ENCODE measurements at places on chromosomes 12 and 14.
A peak's percentile ranks its signal among the peaks of the same experiment; 100 is the strongest.

- DNase-seq: no peak
Measured at GRCh38 chr14:89720741-89721729, 233.5 kb downstream of the EFCAB11 start.

- DNase-seq: no peak
Measured at GRCh38 chr14:76073717-76074116, 78.0 kb upstream of the GPATCH2L start.

GRCh38 chr12:106194351-106194750, 53.5 kb downstream of the CKAP4 start:
- no peak for DNase-seq

DNA sequence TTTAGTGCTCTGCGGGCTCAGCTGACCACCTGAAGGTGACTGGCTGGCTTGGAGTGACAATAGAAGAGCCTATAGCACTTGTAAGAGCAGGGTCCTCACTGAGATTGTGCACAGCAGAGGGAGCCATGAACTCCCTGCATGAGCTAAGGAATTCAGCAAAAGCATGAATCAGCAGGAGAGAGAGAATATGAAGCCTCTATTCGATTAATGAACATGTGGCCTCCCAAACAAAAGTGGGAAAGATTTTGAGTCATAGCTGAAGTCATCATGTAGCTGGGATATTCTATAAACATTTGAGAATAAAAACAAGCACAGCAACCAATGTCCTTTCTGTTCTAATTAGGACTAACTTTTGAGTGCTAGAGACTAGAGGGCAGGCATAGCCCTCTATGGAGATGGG, 626.6 kb downstream of the DIO2 start:
- no peak for DNase-seq

- no peak for DNase-seq
Measured at GRCh38 chr14:31387091-31387490, 33.3 kb downstream of the HEATR5A start.

DNA sequence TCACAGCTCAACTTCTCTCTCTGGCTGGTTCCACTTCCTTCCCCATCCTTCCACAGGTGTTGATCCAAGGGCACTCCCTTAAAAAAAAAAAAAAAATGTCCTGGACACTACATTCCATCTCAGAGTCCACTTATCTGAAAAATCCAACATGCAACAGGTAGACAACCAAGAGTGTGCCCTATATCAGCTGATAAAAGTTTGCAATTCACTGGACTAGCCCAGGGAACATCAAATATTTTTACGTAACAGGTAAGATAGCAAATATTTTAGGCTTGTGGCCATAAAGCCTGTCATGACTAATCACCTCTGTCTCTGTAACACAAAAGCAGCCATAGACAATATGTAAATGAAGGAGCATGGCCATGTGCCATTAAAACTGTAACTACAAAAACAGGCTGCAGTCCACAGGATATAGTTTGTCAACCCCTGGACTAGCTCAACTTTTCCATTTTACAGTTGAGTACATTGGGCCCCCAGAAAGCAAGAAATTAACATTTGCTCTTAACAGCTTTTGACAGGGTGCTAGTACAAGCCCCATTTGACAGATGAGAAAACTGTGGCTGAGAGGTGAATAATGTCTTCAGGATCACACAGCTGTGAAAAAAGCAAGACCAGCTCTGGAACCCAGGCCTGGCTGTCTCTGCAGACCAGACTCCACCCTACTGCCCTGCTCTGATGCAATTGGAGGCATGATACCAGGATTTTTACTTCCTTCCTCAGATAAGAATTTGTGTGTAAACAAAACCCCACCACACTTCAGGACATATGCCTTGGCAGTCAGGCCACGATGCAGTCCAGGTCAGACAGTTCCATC, 68.9 kb downstream of the CMKLR1 start:
- DNase-seq: no peak

- no peak for DNase-seq
Measured at GRCh38 chr12:116213885-116214527, 63.5 kb downstream of the MED13L start.

DNA sequence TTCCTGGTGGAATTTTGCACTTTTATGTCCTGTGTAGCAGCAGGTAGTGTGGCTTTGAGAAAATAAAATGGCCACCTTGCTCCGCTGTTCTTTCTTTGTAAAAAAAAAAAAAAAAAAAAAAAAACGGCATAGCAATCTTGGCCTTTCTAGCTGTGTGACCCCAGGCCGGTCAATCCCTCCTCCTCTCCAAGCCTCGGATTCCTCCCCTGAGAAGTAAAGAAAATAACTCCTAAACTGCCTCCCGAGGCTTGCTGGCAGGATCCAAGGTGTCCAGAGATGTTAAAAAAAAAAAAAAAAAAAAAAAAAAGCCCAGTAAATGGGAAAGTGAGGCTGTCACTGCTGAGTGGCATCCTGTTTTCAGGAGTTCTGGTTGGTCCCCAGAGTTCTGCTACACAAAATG, 23.9 kb upstream of the MAP1LC3B2 start:
- no peak for DNase-seq

- DNase-seq: no peak
Measured at GRCh38 chr12:114163771-114164170, 197.6 kb upstream of the RBM19 start.

DNA sequence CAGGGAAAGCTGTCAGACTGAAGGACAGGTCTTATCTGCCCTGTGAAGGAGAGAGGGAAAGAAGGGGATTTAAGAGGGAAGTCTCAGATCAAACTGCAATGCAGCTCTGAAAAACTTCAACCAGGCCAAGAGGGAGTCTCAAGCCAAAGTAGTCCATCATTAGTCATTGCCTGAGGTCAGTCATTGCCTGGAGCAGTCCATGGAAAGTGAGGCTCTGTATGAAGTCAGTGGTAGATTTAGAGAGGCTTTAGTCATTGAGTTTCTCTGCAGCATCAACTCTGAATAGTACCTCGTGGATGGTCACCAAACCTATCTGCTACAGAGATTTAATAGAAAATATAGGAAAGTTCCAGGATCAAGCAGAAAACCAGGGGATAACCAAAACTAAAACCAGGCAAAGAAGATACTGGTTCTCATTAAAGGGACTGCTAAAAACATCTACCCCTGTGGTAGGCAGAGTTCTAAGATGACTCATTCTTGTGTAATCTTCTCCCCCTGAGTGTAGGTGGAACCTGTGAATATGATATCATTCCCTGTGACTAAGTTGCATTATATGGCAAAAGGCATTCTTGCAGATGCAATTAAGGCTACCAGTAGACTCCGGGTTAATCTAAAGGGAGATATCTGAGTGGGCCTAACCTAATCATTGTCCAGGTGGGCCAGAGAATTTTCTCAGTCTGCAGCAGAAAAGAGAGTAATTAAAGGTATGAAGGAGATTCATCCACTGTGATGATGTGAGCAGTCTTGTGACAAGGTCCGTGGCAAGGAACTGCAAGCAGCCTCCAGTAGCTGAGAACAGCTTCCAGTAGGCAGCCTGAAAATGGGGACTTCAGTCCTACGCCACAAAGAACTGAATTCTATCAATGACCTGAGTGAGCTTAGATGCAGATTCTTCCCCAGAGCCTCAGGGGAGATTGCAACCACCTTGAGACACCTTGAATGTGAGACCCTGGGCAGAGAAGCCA, 123.1 kb downstream of the GALC start:
- no peak for DNase-seq

- DNase-seq: no peak
Measured at GRCh38 chr14:76829013-76829365, 2.8 kb downstream of the LRRC74A start.

GRCh38 chr12:88300931-88301330, 158.8 kb downstream of the TMTC3 start:
- DNase-seq: no peak

DNA sequence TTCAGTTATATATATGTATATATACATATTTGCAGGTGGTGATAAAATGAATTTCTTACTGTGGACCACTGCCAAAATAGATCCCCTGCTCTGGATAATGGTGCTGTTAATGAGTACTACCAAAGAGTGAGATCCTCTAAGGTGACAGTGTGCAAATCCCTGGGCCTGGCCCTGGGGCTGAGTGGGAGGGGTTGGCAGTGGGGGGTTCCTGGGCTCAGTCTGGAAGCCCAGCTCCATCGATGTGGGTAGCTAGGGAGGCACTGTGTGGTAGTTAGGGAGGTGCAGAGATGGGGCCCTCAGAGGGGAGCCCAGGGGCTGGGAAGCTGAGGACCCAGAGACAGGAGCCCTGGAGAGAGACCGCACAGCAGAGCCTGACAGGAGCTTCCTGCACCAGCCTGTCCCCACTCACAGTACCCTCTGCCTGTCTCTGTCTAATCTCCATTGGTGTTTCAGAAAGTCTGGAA, 9.1 kb downstream of the KRT8 start:
- DNase-seq: no peak

- no peak for DNase-seq
Measured at GRCh38 chr12:100026241-100026640, 41.5 kb upstream of the ANKS1B start.

DNA sequence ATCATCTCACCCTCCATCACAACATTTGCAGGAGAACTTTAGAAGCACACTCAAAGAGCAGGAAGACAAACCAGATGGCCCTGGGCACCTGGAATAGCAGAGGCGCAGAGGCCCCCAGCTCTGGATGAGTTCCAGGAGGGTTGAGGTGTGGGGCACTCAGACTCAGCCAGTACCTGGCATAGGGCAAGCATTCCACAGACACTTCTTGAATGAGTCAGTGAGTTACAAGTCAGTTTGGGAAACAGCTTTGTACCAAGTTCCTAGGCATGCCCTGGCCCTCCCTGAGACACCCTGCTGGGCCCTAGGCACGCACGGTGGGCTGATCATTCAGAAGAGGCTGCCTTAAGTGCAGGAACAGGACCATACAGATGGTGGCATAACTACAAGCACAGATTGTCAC, 54.3 kb downstream of the MAP3K9 start:
- DNase-seq: no peak

GRCh38 chr14:85313560-85314207, 216.3 kb upstream of the FLRT2 start:
- no peak for DNase-seq

DNA sequence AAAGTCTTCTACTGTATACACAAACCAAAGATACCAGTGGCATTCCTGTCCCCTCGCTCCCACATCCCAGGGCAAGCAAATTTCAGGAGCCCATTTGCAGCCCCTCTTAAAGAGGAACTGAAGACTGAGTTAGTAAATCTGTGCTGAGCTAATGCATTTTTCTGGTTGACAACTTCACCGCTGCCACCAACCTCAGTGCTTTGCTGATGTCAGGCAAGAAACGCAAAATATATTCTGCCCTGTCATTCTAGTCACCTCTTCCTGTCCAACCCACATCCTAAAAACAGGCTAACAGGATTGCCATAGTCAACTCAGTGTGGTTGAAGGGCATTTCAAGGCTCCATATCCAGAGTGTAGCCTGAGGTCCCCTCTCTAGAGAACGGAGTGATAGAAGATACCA, 59.4 kb upstream of the FICD start:
- DNase-seq: no peak

DNA sequence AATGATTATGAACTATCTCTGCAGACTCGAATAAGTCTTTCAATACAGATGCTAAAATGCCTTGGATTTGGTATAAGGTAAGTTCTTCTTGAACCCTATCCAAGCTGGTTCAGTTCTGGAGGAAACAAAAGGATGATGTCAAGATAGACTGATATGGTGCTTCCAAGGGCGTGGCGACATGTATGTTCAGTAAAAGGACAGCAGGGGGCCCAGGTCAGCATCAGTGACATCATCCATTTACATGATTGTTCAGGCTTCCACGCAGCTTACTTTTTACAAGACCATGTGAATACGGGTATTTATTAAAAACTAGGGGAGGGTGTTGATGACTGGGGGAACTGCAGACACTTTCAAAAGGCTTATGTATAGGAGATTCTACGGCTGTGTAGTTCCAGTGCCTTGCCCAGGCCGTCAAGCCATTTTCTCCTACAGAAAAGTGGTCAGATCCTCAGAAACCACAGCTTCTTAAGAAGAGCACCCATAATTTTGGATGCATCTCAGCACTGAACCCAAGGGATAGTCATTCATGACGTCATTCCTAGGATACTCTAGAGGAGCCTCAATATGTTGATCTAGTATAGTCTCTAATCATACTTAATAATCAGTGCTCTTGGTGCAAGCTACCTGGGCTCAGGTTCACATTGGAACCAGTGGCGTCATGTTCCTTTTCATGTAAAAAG, 527.7 kb downstream of the FUT8 start:
- no peak for DNase-seq

- DNase-seq: no peak
Measured at GRCh38 chr12:46246021-46246700, 22.7 kb downstream of the SLC38A1 start.

DNA sequence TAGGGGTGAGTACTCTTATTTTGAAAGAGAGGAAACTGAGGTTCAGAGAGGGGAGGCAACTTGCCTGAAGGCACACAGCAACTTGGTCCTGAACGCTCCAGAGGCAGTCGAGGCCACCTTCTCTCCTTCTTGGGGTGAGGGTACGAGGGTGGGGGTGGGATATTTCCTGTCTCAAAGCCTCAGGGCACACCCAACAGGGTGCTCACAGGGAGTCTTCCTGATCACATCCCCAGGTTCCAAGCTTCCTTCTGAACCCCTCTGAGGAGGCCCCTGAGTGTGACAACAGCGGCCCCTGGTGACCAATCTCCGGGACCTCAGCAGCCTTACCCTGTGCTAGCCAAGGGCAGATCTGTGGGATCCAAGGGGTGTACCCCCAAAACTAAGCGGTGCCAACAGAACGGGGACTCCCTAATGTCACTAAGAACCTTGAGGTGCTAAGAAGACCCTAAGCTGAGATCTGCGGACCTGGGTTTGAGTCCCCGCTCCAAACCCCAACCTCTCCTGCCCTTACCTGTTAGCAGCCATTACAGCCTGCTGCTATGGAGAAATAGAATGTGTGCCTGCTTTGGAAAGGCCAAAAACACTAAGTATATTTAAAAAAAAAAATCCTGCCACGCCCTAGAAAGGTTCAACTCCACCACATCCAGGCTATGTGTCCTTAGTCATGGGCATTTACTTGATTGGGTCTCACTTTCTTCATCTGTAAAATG, 57.9 kb downstream of the TRPV4 start:
- DNase-seq: peak; percentile 25

DNA sequence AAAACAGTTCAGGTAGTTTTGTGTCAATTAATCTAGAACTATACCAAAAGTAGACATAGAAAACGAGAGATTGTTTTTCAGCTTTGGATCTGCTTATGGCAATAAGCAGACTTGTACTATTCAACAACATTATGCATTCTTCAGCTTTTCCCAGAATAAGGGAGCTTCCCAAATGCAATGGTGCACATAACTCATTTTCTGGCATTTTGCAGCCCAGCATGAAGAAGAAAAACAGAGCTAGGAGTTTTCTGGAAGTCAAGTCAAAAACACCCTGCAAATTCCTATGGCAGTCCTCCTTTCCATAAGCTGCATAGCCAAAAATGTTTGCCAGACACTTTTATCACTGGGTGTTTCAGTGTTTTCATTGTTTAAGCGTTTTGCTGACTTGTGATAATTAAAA, 314.7 kb downstream of the NAV3 start:
- no peak for DNase-seq

DNA sequence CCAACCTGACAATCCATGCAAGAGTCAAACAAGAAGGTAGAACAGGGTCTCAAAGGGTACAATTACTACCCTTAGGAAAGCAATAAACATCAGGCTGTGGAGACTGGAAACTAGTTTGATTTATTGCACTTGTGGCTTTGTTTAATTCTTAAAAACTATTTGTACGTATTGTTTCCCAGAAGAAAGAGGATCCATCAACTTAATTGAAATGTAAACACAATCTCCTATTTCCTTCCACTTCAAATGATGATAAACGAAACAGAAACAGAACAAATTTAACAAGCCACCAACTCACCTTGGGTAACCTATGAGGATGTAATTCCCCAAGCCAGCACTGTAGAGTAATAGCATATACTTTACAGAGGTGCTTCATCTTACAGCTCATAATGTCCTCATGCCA, 8.0 kb downstream of the STXBP6 start:
- DNase-seq: no peak

Measured in hypothalamus (tissue), 51 donors.